ENCODE measurements at places on chromosomes 16 and 17.

DNA sequence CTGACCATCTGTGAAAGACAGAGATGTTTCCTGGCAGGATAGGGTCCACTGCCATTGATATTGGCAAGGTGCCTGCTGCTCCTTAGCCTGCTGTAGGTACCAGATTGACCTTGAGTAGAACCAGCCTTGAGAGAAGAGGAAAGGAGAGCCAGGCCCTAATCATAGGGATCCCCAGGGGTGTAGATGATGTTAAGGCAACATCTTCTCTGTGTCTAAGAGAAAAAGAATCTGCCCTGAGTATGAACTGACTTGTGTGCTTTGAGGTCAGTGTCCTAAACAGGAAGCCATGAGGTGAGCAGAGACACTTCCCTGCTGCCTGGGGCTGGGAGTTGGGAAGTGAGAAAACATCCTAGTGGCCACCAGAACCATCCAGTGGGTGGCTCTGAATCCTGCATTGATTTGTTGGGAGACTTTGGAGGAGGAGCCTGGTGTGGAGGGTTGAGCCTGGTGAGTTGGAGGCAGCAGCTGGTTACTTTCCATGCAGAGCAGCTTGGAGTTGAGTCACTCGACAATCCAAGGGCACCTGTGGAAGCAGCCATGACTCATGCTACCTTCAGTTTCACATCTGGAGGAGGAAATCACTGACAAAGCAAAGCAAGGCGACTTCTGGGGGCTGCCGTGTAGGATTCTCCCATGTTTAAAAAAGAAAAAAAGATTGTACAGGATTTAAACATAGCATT, 47.8 kb downstream of the BMERB1 start:
- peak; percentile 98 for DNase-seq

DNA sequence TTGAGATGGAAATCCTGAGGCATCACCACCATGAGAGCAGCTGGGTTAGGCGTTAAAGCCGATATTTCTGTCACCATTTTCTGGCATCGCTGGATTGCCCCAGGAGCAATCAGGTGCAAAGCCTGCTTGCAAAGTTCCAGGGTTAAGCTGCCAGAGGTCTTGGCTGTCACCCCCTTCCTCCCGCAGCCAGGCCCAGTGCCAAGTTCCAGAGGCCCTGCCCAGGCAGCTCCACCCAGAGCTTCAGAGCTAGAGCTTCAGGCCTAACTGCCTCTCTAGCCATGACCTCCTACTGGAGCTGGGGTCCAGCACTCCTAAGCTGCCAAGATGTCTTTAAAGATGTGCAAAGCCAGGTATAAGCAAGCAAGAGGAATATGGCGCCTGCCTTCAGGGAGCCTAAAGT, 8.8 kb upstream of the TMEM238L start:
- DNase-seq, result no peak

- no peak for DNase-seq
Observed at GRCh38 chr16:29646947-29647346, 16.1 kb upstream of the SPN start.

GRCh38 chr17:62692721-62693431, 65.4 kb downstream of the MRC2 start:
- no peak for DNase-seq

GRCh38 chr16:630815-631405, at the start of gene WFIKKN1:
Gene WFIKKN1, plus strand, starts transcription at chr16:630985. Its CDS starts 269 bp downstream, at chr16:631254.
- DNase-seq, result no peak

DNA sequence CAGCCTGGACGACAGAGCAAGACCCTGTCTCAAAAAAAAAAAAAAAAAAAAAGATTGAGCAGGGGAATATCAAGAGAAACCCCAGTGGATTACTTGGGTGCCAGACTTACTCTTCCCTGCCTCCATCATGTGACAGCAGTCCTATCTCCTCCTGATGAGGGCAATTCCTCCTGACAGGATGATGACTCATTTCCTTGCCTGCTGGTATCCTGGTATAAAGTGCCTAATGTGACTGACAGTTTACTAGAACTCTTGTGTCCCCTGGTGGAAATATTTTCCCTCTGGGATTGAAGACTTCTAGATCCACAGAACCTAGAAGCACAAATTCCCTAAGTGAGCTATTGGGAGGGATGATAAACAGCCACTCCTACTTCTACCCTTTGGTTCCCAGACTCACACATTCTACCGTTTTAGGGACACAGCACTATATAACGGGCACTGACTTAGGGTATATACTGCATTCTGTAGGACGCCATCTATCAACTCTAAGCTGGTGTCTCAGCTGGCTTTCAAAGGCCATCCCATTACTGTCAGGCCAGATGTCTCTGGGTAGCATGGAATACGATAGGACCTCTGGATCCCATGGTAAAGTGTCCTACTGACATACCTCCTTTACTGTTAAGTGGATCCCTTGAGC, 114.6 kb upstream of the MED13 start:
- peak; percentile 27 for DNase-seq

- DNase-seq, result peak; percentile 79
Observed at GRCh38 chr17:72338847-72339790, 218.3 kb downstream of the SOX9 start.

GRCh38 chr17:40531051-40531991, 29.9 kb upstream of the TNS4 start:
- DNase-seq, result no peak

DNA sequence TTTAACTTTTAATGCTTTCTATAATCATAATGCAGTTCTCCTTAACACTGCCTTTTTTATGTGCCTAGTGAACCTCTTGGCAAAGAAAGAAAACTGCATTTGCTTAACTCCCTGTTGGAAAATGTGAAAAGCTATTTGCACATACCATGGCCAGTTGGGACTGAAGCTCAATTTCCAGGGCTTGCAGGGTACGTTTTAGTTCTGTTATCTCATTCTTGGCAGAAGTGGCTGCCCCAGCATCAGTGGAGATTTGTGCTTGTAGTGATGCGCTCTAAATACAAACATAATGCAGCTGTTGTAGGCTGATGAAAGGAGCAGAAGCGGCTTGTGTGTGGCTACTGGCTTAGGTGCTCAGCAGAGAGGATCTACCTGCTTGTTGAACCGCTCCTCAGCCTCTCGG, 3.7 kb downstream of the KRT24 start:
- DNase-seq, result no peak

- no peak for DNase-seq
Observed at GRCh38 chr17:42354956-42355843, 33.0 kb downstream of the STAT3 start.

DNA sequence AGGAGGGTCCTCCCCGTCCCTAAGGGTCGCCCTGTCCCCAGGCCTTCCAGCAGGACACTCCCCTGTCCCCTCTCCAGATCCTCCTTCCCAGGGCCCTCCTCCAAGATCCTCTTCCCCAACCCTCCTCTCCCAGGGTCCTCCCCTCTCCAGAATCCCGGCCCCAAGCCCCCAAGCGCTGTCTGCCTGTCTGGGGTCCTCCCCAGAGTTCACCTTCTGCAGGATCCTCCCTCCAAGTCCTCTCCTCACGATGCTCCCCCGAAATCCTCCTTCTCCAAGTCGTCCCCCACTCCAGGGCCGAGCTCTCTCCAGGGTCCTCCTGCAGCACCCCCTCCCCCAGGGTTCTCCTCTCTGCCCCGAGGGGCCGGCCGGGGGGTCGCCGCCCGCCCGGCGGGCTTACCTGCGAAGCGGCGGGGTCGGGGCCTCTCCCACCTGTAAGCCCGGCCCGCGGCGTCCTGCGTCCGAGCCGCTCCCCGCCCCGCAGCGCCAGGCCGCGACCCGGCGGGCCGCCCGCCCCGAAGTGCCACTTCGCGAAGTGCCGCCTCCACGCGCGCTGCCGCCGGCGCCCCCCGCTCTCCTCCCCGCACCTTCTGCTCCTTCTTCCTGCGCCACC, 678 bp upstream of the BAIAP2 start:
- DNase-seq, result no peak

DNA sequence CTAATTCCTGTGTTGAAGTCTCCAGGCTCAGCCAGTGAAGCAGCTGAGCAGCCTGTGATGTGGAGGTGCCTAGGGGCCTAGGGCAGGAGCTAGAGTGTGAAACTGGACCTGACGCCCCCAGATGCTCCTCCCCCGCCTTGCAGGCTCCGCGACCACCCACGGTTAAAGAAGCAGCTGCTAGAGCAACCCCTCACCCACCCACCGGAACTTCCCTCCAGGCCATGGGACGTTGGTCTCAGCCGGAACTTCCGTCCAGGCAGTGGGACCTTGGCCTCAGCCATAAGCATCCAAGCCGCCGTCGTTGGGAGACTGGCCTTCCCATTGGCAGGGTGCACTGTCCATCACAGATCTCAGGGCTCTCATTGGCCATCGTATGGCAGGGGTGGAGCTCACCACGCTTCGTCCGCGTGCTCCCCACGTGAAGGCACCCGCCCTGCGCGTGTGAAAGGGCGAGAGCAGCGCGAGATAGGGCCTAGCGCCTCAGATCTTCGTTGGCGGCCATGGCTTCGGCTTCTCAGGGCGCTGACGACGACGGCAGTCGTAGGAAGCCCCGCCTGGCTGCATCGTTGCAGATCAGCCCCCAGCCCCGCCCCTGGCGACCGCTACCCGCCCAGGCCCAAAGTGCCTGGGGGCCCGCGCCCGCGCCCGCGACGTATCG, at the start of gene ADAD2:
Gene ADAD2, plus strand, starts transcription at position 427 of the 658 bp plus-strand sequence. Its CDS starts 74 bp downstream, at position 501.
- DNase-seq, result no peak

DNA sequence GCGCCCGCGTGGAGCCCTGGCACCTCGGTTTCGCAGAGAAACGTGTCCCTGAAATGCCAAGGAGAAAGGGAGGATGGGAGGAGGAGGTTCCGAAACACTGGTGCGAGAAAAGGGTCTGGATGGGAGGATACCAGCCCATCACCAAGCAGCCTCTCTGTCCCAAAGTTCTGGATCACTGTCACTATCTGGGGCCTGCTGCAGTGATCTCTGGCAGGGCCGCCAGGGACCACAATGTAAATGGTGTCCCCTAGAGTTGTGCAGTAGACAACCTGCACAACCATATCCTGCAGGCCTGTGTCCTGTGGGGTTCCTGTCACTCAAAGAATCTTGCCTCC, 229.3 kb downstream of the C16orf78 start:
- no peak for DNase-seq

DNA sequence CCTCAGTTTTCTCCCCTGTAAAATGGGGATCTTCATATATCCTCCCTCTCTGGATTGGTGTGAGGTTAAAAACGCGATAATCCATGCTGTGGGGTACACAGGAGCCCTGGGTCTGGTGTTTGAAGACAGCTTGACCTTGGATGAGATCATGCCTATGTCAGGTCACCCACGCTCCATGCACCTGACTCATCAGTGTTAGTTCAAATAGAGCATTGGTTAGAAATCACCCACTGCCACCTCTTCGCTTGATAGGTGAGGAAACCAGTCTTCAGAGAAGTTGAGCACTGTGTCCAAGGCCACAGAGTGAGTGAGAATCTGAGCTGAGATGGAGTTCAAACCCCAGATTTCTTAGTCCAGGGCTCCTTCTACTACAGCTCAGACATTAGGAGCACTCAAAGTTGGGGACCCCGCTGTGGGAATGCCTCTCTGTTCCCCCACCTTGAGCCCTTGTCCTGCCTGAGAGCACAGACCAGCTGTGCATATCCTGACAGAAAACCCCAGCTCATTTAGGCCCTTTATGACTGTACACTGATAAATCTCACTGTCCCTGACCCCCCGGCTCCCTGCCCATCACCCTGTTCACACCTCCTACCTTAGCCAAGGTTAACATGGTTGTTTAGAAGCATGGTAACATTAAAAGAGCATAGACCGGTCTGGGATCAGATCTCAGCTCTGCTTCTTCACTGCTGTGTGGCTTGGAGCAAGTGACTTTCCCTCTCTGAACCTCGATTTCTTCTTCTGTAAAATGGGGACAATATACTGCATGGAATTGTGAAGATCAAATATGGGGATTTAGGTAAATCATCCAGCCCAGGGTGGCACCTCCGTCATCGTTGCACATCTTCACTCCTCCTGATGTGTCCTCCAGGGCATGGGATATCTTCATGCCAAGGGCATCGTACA, 22.4 kb upstream of the LGALS9 start:
- no peak for DNase-seq

GRCh38 chr16:54142787-54143186, 143.8 kb downstream of the IRX3 start:
- no peak for DNase-seq

- no peak for DNase-seq
Observed at GRCh38 chr17:81388612-81389367, 6.5 kb upstream of the BAHCC1 start.

DNA sequence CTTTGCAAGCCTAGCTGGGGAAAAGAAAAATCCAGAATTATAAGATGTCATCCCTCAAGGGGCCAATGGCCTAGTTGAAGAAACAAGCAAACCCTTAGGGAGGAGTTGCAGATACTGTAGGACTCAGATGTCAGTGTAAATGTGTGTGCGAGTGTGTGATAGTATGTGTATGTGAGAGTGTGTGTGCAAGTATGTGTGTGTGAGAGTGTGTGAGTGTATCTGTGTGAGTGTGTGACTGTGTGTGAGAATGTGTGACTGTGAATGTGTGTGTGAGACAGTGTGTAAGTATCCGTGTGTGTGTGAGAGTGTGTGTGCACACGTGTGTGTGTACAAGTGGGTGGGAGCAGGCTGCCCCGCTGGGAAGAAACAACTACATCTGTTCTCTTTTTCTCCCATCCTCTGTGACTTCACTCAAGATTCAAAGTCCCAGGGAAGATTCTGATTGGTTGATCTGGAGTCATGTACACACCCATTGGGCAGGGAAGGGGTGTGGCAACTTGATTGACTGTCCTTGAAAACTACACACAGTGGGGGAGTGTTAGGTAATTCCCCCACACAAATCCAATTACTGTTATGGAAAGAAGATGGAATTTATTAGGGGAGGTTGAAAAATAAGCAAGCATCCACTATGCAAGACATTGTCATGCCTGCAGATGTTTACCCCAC, 40.7 kb downstream of the IRX3 start:
- no peak for DNase-seq

GRCh38 chr16:69485361-69485760, 60.9 kb downstream of the CYB5B start:
- no peak for DNase-seq

DNA sequence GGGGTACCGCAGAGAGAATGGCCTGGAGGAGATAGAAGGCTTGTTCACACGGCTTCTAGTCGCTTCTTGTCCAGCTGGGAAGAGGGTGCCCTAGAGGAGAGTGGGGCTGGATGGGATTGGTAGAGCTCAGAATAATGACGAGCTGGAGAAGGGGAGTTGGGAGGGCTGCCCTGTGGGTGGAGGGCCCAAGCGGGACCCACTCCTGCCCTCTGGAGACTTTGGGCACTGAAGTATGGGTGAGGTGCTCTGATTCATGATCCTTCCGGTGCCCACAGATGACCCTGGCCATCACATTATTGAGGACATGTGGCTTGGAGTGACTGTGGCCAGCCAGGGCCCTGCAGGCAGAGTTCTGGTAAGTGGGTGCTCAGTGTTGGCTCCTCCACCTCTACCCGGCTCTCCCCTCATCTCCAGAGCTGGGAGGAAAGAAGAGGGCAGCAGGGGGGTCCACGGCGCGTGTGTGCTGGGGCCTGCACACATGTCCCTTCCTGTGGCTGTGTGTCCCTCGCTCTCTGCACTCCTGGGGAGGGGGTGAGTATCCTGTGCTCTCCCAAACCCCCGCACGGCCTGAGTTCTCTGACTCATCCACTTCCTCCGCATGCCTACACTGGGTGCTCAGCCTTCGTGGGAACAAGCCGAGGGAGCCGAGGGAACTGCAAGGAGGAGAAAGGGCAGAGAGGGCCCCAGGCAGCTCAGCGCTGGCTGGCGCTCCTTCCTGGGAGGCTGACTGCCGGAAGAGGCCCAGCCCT, 8.5 kb downstream of the ITGA3 start:
- DNase-seq, result peak; percentile 87
